ENCODE measurements at places on chromosomes 4 and X.

DNA sequence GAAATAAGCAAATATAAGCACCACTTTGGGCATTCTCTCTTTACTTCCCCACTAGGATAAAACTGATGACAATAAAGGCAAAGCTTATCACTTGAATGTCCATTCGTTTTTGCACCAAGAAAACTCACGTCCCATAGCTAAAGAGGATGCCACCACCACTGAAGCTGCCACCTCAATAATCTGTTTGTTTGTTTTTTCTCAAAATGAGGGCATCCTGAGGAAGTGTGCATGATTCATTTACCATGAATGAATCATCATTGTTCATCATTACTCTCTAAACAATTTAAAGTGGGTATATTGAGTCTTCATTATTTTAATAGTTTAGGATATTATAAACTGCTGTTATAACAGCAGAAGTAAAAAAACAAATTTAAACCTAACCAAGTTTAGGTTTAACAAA is 168.2 kb downstream of the DCTD start:
- no peak for DNase-seq

- DNase-seq = no peak
Observed at GRCh38 chrX:40415675-40416074, 165.1 kb upstream of the ATP6AP2 start.

- no peak for DNase-seq
Observed at GRCh38 chrX:10636337-10636736, 16.0 kb upstream of the MID1 start.

DNA sequence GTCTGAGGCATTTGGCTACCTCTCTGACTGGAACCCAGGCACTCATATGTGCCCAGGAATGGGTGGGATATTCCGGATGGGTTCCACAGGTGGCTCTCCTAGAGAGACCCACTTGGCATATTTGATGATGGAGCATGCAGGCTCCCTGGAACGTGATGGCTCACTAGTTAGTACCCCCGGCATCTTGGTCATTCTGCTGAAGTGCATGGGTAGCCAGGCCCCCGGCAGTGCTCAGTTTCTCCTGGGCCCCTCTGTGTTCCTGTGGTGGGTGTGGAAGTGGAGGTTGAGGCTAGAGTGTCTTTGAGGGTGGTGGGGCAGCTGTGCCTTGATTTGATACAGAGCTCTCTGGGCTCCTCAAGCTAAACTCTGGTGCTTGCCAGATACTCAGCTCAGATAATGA is 29.4 kb downstream of the NBDY start:
- DNase-seq = no peak

Measured in inflammatory macrophage treated with lipopolysaccharide for 4 hours (primary cell).